ENCODE measurements at places on chromosomes 5 and 9.

GRCh38 chr5:850511-851006 is at the start of gene ZDHHC11:
Gene ZDHHC11, minus strand, starts transcription at chr5:850986. Its CDS starts 384 bp downstream, at chr5:850602.
- DNase-seq: no peak

- DNase-seq: no peak
Observed at GRCh38 chr5:74575741-74576538, 64.6 kb downstream of the ENC1 start.

GRCh38 chr5:113293068-113293974 is 141.5 kb downstream of the TSSK1B start:
- no peak for DNase-seq

GRCh38 chr9:123248630-123249029 is 19.8 kb downstream of the STRBP start:
- no peak for DNase-seq

GRCh38 chr5:149160291-149160787 is 19.0 kb downstream of the ABLIM3 start:
- DNase-seq: no peak

GRCh38 chr5:96243862-96244261 is 189.2 kb downstream of the PCSK1 start:
- DNase-seq: no peak

GRCh38 chr5:179624841-179625271 is 1.4 kb upstream of the HNRNPH1 start:
- peak; percentile 46 for DNase-seq

GRCh38 chr5:96579711-96580110 is 82.5 kb upstream of the CAST start:
- DNase-seq: no peak

DNA sequence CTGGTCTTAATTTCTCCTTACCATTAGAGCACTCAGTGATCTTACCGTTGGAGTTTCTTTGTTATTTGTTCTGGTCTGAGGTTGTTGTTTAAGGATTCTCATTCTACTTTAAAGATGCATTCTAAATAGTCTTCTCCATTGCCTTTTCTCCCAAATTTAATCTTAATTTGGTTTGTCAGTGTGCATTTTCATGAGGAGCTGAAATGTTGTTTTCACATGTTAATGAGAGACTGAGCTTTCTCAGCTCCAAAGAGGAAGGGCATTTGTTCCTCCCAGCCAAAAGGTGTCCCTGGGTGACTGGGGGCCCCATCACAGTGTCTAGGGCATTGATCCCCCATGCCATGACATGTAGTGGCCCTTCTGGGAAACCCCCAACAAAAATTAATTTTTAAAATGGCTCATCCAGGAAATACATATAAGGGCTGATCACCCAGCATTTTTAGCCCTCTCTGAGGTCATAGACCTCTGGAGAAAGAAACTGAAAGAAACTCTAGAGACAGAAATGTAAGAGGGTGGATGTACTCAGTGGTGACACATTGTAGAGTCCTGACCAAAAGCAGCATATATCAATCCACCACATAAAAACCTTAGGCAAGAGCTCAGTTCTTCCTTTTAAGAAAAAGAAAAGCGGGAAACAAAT is 240.4 kb upstream of the RAI14 start:
- DNase-seq: no peak

GRCh38 chr9:116639251-116639741 is 47.8 kb upstream of the TRIM32 start:
- DNase-seq: no peak
